ENCODE measurements at places on chromosomes 4 and X.
A peak's percentile ranks its signal among the peaks of the same experiment; 100 is the strongest.

DNA sequence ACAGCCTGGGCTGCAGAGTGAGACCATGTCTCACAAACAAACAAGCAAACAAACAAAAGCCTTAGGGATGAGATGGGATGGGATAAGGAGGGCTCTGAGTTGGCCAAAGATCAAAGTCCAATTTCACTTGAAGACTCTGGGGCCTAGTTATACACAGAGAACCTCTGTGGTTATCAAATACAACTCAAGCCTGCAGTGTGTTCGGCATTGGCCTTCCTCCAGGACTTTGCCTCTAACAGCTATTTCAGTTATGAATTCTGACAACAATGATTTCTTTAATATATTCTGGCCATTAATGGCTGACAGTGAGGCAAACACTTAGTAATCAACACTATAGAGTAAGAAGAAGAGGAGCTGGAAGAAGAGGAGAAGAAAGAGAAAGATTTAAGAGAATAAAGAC is 171.1 kb downstream of the PDGFRA start:
- DNase-seq, result no peak

DNA sequence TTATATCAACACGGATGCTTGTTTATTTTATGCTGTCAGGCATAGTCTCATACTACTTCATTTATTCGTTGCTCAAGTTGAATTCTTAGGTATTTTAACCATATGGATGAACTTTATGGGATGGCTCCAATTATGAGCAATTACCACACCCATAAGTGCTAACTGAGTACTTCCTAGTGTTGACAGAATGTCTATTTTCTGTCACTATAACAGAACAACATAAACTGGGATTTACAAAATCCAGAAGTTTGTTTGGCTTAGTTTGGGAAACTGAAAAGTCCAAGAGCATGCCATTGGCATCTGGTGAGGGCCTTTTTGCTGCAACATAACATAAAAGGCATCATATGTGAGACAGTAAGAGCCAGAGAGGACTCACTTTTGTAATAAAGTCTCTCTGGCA is 21.0 kb downstream of the SULT1E1 start:
- DNase-seq, result no peak

DNA sequence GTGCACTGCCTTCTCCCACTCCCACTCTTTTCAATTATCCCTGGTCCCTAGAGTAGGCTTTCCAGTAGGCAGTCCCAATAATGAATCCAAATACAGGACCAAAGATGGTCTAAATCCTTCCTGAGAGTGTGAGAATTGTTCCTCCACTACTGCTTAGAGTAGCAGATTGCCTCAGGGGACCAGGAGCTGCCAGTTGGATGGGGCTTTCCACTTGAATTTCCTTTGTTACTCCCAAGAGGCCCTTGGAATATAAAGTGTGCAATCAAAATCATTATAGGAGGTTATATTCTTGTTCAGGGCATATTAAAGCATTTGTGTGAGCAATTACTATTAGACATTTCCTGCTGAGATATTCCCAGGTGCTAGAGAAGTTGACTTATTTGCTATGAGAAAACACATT is 156.6 kb upstream of the TLL1 start:
- DNase-seq, result no peak

DNA sequence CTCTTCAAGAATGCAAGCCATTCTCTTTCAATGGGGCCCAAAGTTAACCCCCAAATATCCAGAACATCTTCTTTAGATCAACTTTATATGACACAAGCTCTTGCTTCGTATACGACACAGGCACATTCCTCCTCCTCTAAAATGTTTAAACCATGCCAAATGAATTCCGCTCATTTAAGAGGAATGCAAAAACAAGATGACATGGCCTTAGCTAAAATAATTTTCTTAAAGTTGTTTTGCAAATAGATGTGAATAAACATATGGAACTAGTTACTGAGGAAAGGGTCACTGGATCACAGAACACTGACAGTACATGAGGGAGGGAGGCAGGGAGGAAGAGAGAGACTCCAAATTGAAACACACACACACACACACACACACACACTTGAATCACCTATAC is 97.4 kb downstream of the RASL11B start:
- no peak for DNase-seq

GRCh38 chr4:7429069-7429416 is 5.7 kb downstream of the PSAPL1 start:
- DNase-seq, result no peak

- DNase-seq, result peak; percentile 16
Observed at GRCh38 chrX:123422875-123423274, 238.8 kb downstream of the GRIA3 start.

GRCh38 chr4:94349193-94349592 is 6.6 kb upstream of the HPGDS start:
- DNase-seq, result no peak

- no peak for DNase-seq
Observed at GRCh38 chr4:128904821-128905220, 95.3 kb downstream of the JADE1 start.

DNA sequence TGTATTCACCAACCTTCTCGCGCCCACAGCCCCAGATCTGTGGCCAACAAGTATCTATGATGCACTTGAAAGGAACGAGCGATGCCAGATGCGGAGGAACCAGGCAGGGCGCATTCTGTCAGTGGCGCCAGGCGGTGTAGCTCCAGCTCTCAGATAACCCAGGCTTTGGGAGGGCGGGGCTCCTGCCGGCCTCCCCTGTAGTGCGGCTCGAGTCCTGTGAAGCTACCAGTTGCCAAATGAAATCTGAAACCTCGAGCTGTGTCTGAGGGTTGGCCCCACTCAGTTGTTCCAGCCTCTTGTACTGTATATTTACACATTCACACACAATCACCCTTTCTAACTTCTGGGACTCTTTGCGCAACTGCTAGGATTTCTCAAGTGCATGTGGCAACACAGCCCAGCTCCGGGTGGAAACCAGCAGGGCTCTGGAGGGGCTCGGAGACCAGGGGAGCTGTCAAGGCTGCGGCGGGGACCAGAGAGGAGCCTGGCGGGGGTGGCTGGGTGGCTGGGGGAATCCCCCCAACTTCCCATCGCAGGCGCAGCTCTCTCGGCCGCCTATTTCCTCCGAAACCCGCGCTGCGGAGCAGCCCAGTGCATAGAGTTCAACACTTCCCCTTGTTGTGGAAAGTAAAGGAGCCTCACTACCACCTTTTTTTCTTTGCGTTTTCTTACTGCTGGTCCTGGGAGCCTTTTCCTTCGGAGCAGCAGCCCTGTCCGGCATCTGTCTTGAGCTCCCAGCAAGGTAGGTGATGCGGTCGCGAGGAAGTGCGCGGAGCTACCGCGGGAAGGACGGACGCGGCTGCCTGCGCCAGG is at the start of gene ARHGAP24:
Gene ARHGAP24 (plus strand): TSS at position 333 of the 813 bp plus-strand sequence.
- peak; percentile 73 for DNase-seq

DNA sequence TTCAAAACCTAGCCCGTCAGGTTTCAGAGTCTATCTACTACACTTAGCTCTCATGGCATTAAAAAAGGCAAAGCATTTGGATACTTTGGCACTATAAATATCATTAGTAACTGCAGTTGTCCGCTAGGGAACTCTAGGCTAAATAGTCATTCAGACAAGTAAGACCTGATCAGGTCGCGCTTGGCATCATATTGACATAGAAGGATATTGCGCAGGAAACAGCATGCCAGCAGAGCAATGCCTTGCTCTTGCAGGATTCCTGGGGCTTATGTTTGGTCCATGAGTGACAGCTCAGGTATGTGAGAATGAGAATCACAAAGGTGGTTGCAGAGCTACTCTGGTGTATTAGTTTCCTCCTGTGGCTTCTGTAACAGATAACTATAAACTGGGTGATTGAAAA is 62.7 kb downstream of the KDM6A start:
- no peak for DNase-seq

DNA sequence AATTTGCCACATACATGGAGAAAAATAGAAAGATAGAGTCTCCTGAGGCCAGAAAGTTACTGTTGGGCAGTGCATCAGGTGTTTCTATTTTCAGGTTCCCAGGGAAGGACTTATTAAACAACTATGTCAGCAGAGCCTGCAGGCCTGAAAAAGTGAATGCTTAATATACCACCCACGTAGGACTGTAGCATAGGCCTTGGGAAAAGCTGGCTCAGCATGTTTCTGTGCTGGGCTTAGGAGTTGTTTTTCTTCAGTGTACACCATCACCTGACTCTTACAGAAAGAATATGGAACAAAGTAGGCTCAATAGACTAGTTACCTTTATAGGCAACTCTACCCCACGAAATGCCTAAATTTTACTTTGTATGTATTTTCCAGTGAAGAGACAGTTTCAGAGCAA is 1385.9 kb downstream of the FAM133A start:
- no peak for DNase-seq

DNA sequence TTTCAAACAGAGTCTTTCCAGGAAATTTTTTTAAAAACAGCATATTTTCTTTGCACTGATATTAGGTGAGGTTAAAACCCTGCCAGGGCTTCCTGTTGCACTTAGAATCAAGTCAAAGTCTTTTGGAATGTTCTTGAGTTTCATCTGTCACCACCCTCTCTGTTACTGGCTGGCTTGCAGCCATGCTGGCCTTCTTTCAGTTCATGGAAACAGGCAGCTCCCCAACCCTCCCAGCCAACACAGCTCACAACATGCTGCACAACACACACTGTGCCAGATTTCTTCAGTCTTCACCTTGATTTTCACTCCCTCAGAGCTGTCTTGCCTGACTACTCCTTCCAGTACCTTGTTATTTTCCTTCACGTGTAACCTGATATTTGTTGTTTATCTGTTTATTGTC is 129.5 kb downstream of the KCNIP4 start:
- no peak for DNase-seq

GRCh38 chr4:141534985-141535384 is 101.4 kb upstream of the IL15 start:
- no peak for DNase-seq

DNA sequence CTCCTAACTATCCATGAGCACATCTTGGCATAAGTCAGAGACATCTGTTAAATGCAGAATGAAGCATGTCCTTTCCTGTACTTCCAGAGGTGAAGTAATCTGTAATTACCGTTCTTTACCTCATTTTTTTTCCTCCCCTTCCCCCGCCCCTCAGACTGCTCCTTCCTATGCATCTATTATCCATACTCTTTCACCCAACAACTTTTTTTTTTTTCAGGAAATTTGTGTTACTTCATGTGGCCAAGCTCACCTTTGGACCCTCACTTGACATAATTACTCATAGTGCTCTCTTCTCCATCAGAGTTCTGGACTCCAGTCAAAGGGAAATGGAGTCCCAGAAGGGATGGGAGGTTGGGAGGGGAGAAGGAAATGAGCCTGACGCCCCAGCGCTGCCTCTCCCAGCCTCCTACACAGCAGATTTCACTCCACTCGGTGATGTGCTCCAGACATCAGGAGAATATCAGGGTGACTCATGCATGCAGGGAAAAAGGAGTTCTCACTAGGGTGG is 568.8 kb downstream of the STIM2 start:
- DNase-seq, result no peak

- no peak for DNase-seq
Observed at GRCh38 chr4:184857441-184858121, 31.8 kb upstream of the ACSL1 start.

- no peak for DNase-seq
Observed at GRCh38 chrX:152428120-152428519, 23.0 kb downstream of the GABRA3 start.

DNA sequence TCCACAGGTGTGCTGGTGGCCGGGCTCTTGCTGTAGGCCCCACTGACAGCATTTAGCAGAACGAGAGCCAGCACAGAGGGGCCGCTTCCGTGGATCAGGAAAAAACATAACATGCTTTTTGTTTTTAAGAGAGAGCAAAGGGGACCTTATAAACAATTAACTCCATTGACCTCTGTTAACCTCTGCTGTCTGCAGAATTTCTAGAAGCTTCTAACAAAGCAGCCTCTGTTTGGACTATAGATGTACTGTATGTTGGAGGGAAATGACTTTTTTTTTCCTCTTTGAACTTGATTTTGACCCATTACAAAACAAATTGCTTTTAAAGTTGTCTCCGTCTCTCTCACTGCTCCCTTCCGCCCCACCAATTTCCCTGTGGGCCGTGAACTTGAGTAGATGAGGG is 210.7 kb downstream of the FRAS1 start:
- DNase-seq, result no peak

DNA sequence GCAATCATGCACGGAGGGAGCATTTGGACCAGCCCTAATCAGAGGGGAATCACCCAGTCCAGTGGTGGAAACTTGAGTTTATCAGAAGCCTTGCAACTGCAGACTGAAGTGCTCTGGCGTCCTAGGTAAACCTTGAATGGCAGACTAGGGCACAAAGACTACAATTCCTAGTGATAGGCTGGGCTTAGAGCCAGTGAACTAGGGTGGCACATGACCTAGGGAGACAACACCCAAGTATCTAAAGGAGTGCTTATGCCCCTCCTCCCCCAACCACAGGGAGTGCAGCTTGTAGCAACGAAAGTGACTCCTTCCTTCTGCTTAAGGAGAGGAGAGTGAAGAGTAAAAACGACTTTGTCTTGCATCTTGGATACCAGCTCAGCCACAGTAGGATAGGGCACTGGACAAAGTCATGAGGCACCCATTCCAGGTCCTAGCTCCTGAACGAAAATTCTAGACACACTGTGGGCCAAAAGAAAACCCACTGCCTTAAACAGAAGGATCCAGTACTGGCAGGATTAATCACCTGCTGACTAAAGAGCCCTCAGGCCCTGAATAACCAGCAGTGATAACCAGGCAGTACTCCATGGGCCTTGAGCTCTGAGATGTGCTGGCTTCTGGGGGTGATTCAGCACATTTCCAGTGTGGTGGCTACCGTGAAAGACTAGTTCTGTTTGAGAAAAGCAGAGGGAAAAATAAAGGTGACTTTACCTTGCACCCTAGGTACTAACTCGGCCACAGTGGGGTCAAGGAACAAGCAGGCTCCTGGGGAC is 58.7 kb upstream of the STARD8 start:
- DNase-seq, result no peak

DNA sequence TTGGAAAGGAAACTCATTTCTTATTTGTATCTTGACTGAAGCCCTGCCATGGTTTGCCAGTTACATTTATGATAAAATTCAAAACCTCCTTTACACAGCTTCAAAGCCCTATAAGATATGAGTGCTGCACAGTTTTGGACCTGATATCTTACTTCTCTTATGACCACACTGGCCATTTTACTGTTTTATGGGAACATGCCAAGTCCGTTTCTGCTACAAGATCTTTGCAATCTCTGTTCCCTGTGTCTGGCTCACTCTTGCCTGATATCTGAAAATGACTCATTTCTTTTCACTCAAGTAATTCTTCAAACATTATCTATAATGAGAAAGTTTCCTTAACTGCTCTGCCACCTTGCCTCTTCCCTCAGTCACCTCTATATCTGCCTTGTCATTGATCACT is 247.3 kb downstream of the SPOCK3 start:
- DNase-seq, result no peak

- DNase-seq, result no peak
Observed at GRCh38 chrX:9899640-9900111, 67.5 kb upstream of the CLDN34 start.

GRCh38 chrX:10240918-10241317 is 84.1 kb downstream of the CLCN4 start:
- DNase-seq, result no peak

GRCh38 chr4:135418353-135418752 is 1216.8 kb upstream of the PABPC4L start:
- DNase-seq, result no peak

DNA sequence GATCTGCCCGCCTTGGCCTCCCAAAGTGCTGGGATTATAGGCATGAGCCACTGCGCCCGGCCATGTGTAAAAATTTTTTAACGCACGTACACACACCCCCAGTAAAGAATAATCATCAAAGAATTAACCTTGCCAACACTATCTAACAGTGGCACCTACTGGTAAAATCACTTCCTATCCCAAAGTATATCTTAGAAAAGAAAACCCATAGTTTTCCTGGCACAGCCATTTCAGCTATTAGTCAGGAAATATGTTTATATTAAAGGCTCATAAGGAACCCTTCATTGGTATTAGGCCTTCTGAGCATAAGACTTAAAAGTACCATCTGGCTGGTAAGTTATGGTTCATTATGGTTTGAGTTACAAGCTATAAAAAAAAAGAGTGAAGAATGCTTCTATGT is 14.1 kb downstream of the S100G start:
- no peak for DNase-seq

All from left renal cortex interstitium (tissue), 4 donors.